ENCODE measurements at places on chromosomes 11 and 22.
A peak's percentile ranks its signal among the peaks of the same experiment; 100 is the strongest.

DNA sequence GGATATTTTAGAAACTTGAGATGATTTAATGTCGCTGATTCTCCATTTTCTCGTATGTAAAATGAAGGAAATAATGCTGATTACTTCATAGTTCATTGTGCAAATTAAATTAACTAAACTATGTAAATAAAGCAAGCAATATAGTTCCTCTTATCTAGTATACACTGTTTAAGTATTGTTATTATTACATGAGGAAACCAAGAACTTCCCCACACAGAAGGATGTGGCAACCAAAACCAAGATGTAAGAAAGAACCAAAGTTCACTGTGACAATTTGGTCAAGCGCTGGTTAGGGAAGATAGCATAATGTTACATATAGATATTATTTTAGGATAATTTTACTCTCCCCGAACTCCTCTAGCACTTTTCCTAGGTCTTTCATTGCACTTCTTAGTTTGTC is 103.2 kb downstream of the XKR3 start:
- no peaks in the 10 kb centered on the region for H3K27me3 ChIP-seq
- H3K36me3 ChIP-seq, result no peaks in the 10 kb centered on the region
- DNase-seq, result no peak
- H3K27ac ChIP-seq, result no peak overlapping the region

DNA sequence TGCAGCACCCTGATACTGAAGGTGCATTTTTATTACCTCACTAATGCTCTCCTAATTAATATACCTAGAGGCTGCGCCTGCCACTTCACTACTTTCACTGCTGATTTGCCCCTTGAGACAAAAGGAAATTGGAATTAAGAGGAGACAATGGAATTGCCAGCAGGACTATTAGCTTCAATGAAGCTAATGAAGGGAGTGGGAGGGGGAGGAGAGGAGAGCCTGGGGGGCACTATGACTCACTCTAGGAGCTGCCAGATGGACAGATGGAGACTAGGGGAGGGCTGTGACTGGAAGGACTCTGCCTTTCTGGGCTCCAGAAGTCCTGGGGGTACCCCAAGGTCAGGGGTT is 102.8 kb upstream of the DRD2 start:
- H3K27me3 ChIP-seq, result no peaks in the 10 kb centered on the region
- DNase-seq, result no peak
- no peak overlapping the region for H3K27ac ChIP-seq
- no peaks in the 10 kb centered on the region for H3K4me1 ChIP-seq
- H3K36me3 ChIP-seq, result no peaks in the 10 kb centered on the region

GRCh38 chr11:95788921-95789505 is 569 bp downstream of the FAM76B start:
- H3K4me1 ChIP-seq, result peaks cover 4% of the 10 kb centered on the region
- H3K27me3 ChIP-seq, result no peaks in the 10 kb centered on the region
- H3K36me3 ChIP-seq, result peaks cover 40% of the 10 kb centered on the region
- DNase-seq, result no peak
- H3K27ac ChIP-seq, result peak overlapping the region; percentile 95

DNA sequence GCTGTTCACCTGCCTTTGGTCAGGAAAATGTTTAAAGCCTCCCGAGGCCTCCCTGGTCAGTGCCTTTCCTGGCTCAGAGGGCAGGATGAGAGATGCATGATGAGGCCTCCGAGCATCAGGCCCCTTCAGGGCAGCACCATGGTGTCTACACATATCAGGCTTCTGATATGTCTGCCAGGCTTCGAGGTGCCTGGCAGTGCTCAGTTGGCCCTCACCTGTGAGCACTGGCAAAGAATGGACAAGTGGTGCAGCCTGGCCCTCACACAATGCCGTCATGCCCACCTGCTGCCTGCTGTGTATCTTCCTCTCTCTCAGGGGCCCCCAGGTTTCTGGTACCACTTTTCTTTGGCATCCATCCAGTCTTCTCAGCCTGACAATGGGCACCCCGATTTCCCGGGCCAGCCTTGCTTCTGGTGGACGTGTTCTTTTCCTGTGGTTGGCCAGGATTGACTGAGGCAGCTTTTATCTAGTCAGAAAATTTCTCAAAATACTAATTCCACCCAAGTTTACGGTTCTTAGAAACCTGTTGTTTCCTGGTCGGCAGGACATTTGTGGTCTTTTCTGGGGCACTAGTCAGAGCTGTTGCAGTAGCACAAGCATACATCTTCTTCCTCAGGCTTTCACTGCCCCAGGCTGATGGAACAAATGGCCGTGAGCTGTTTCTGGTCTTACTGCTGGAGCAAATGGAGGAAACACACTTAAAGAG is 76.8 kb upstream of the SUSD2 start:
- H3K4me3 ChIP-seq, result no peak overlapping the region
- H3K27me3 ChIP-seq, result no peaks in the 10 kb centered on the region
- H3K36me3 ChIP-seq, result peaks cover 41% of the 10 kb centered on the region
- H3K4me1 ChIP-seq, result peaks cover 40% of the 10 kb centered on the region

GRCh38 chr22:48445113-48445827 is 1382.4 kb downstream of the BRD1 start:
- no peaks in the 10 kb centered on the region for H3K4me1 ChIP-seq
- peak; percentile 19 for DNase-seq
- H3K36me3 ChIP-seq, result no peaks in the 10 kb centered on the region
- H3K4me3 ChIP-seq, result no peak overlapping the region
- H3K27me3 ChIP-seq, result peaks cover 2% of the 10 kb centered on the region

GRCh38 chr11:34721646-34722045 is 100.8 kb downstream of the EHF start:
- no peak overlapping the region for H3K4me3 ChIP-seq
- no peak for DNase-seq
- no peaks in the 10 kb centered on the region for H3K4me1 ChIP-seq
